ENCODE measurements at places on chromosomes 5 and 9.

GRCh38 chr5:102090770-102091169, 205.3 kb downstream of the SLCO4C1 start:
- H3K27me3 ChIP-seq = no peaks in the 10 kb centered on the region
- no peaks in the 10 kb centered on the region for H3K4me1 ChIP-seq
- H3K27ac ChIP-seq = no peak overlapping the region
- no peak overlapping the region for H3K4me3 ChIP-seq

DNA sequence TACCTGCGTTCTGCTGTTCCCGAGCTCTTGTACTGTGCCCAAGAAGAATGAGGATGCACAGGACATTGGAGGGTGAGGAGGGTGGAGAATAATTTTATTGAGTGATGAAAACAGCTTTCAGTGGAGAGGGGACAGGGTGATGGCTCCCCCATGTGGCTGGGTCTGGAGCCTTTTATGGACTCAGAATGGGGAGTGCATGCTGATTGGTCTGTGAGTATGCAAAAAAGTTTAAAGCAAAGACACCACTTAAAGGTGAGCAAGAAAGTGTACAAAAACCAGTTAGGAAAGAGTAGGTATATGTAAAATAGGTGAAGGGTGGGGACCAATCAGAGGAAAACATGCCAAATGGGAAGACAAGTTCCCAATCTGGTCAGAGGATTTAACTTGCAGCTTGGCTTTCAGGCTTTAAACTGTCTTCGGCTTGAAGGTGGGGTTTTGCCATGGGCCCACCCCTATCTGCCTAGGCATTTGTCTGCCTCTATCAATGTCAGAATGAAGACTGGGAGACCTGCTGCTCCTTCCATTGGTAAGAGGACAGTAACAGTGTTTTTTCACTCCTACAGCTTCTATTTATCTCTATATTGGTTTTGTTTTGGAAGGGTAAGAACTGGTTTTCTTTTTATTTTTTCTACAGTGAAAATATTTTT, 118.0 kb upstream of the RAI14 start:
- no peaks in the 10 kb centered on the region for H3K27me3 ChIP-seq
- H3K27ac ChIP-seq = no peak overlapping the region
- H3K4me3 ChIP-seq = no peak overlapping the region
- no peak for DNase-seq

- no peak overlapping the region for H3K27ac ChIP-seq
- H3K4me3 ChIP-seq = no peak overlapping the region
- no peaks in the 10 kb centered on the region for H3K27me3 ChIP-seq
- H3K36me3 ChIP-seq = no peaks in the 10 kb centered on the region
Measured at GRCh38 chr5:44783634-44784315, 25.0 kb upstream of the MRPS30 start.

GRCh38 chr5:65803699-65804391, 81.8 kb downstream of the NLN start:
- no peak for DNase-seq
- H3K36me3 ChIP-seq = peaks cover 9% of the 10 kb centered on the region
- no peak overlapping the region for H3K27ac ChIP-seq
- no peaks in the 10 kb centered on the region for H3K27me3 ChIP-seq
- H3K4me3 ChIP-seq = no peak overlapping the region

- H3K27me3 ChIP-seq = no peaks in the 10 kb centered on the region
- peaks cover 4% of the 10 kb centered on the region for H3K36me3 ChIP-seq
- peak overlapping the region; percentile 91 for H3K4me3 ChIP-seq
- no peaks in the 10 kb centered on the region for H3K4me1 ChIP-seq
- H3K27ac ChIP-seq = peak overlapping the region; percentile 98
Measured at GRCh38 chr9:83708515-83709158, 879 bp upstream of the UBQLN1 start.

- H3K27me3 ChIP-seq = no peaks in the 10 kb centered on the region
- H3K4me3 ChIP-seq = no peak overlapping the region
- no peaks in the 10 kb centered on the region for H3K4me1 ChIP-seq
- DNase-seq = no peak
Measured at GRCh38 chr5:7348168-7348854, 47.6 kb upstream of the ADCY2 start.

DNA sequence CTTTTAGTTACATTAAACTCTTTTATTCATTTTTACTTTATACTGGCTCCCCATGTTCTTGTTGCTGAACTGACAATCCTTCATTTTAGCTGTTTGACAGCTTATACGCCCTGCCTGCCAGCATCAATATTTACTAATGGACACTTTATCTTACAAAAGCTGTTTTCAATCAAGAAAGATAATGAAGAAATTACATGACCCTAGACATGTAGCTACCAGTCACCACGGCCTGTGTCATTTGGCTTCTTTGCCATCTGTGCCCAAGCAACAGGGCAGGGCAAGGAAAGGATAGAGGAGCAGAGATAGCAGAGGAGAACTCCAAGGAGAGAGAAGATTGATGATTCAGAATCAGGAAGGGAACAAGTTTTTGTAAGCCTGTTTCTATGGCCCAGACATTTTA, 647.3 kb downstream of the BRINP1 start:
- no peak overlapping the region for H3K27ac ChIP-seq
- no peaks in the 10 kb centered on the region for H3K27me3 ChIP-seq
- no peaks in the 10 kb centered on the region for H3K36me3 ChIP-seq
- no peak for DNase-seq
- no peaks in the 10 kb centered on the region for H3K4me1 ChIP-seq

DNA sequence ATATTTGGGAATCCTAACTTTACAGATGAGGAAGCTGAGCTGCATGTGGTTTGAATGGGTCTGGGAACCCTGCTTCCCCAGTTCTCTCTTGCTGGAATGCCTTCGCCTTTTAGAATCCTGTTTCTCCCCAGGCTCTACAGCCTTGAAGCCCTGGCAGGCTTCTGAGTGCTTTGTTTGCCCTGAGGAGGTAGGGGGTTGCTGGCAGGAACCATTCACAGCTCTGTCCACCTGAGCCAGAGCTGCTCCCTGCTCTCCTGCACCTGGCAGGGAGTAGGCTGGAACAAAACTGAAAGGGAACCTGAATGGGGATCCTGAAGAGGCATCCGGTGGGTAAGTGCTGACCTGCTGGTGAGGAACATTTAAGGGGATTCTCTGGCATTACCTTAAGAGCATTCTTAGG, 33.0 kb downstream of the KIF4B start:
- H3K27ac ChIP-seq = no peak overlapping the region
- no peaks in the 10 kb centered on the region for H3K27me3 ChIP-seq
- H3K4me1 ChIP-seq = no peaks in the 10 kb centered on the region
- DNase-seq = no peak

DNA sequence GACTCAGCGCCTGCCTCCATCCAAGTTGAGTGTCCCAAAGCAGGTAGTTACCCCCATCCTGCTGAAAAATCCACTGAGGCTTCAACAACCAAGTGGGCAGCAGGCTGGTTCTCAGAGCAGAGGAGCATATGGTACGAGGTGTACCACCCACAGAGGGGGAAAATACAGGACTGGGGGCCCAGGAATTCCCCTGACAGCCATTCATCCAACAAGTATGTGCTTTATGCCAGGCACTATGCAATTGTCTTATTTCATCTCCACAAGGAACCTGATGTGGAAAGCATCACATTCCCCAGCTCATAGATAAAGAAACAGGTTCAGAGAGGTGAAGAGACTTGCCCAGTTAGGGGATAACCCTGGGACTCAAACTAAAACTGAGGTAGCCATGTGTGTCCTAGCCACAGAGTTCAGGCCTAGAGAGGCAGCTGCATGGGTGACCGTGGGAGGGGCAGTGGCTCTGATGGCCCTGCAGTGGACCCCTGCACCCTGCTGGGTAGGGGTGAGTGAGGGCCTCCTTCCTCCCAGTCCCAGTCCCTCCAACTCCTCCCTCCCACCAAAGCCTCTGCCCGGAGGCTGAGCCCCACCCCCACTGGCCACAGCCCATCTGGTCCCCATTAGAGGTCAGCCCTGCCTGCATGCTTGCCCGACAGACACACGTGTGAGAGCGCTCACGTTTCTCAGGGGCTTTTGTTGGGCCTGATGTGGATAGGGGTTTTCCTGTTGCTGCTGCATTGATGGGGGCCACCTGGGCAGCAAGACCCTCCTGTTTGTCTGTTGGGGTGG, 11.5 kb downstream of the PDLIM4 start:
- no peaks in the 10 kb centered on the region for H3K27me3 ChIP-seq
- no peak overlapping the region for H3K4me3 ChIP-seq
- peaks cover 29% of the 10 kb centered on the region for H3K4me1 ChIP-seq
- DNase-seq = no peak
- peaks cover 40% of the 10 kb centered on the region for H3K36me3 ChIP-seq
- H3K27ac ChIP-seq = peak overlapping the region; percentile 96

DNA sequence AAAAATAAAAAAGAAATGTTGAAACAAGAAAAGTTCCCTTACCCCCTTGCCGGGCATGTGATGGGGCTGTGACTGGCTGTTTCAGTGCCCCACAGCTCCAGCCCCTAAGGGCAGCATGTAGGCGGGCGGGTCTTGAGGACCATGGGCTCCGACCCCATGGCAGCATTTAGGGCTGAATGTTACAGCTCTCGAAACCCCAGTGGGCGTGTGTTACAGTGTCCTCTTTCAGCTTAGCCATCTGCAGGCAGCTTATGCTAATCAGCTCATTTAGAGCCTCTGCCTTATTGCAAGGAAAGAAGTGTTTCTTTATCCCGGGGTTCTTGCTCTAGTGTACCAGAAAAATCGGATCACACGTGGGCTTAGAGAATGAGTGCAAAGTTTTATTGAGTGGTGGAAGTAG, 497.4 kb upstream of the CYLC2 start:
- H3K4me1 ChIP-seq = no peaks in the 10 kb centered on the region
- H3K27ac ChIP-seq = no peak overlapping the region
- no peak for DNase-seq
- H3K4me3 ChIP-seq = no peak overlapping the region
- no peaks in the 10 kb centered on the region for H3K36me3 ChIP-seq
- no peaks in the 10 kb centered on the region for H3K27me3 ChIP-seq

DNA sequence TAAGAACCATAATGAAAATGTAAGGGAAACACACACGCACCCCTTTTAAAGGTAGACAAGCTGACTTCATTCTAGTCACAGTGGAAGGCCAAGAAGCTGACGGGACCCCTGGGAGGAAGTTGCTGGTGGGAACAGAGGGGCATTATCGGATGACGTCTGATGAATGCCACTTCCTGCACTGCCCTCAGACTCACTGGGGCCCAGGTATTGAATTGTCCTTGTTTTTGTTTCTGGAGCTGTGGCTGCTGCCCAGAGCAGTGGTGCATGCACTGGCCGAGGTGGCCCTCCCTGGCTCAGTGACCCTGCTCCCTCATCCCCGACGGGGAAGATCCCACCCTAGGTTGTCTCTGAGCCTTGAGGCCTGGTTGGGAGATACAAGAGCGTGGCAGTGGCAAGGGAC, 15.3 kb upstream of the RPL26L1 start:
- H3K27me3 ChIP-seq = no peaks in the 10 kb centered on the region
- H3K4me1 ChIP-seq = peaks cover 5% of the 10 kb centered on the region
- peak; percentile 16 for DNase-seq
- H3K36me3 ChIP-seq = peaks cover 79% of the 10 kb centered on the region
- no peak overlapping the region for H3K4me3 ChIP-seq
- no peak overlapping the region for H3K27ac ChIP-seq

- no peak overlapping the region for H3K4me3 ChIP-seq
- no peaks in the 10 kb centered on the region for H3K27me3 ChIP-seq
- no peak overlapping the region for H3K27ac ChIP-seq
Measured at GRCh38 chr9:77909306-77909705, 122.3 kb downstream of the GNAQ start.

DNA sequence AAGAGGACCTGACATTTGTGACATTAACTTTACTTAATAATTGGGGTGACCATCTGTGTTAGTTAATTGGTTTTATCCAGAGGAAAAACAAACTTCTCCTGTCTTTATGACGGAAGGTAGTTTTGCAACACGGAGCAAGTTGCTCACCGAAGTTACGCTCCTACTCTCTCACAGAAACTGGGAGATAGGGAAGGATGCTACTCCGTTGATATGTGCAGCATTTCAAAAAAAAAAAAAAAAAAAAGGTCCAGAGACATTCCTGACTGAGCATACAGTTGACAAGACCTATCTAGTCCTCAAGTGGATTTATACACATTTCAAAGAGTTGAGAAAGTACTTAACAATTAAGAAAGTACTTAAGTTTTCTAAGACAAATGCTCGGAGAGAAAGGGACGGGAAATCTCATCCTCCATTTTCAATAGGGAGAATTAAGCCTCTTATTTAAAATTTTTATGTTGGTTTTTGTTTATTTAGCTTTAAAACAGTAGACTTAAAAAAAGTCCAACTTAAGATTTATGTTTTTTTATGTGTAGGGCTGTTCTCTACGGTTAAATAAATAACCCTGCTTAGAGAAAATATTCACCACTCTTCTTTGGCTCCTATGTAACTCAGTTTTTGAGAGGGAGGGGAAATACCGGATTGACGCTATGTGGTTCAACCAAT, 455 bp upstream of the FER start:
- H3K4me1 ChIP-seq = peaks cover 35% of the 10 kb centered on the region
- peak overlapping the region; percentile 97 for H3K27ac ChIP-seq
- peak overlapping the region; percentile 86 for H3K4me3 ChIP-seq
- no peaks in the 10 kb centered on the region for H3K36me3 ChIP-seq
- DNase-seq = no peak

- no peak overlapping the region for H3K4me3 ChIP-seq
- no peaks in the 10 kb centered on the region for H3K4me1 ChIP-seq
- H3K36me3 ChIP-seq = no peaks in the 10 kb centered on the region
- DNase-seq = peak; percentile 56
- no peaks in the 10 kb centered on the region for H3K27me3 ChIP-seq
- no peak overlapping the region for H3K27ac ChIP-seq
Measured at GRCh38 chr9:92894711-92895362, 17.0 kb upstream of the ZNF484 start.

- no peaks in the 10 kb centered on the region for H3K36me3 ChIP-seq
- no peaks in the 10 kb centered on the region for H3K4me1 ChIP-seq
- DNase-seq = no peak
- H3K4me3 ChIP-seq = no peak overlapping the region
- no peak overlapping the region for H3K27ac ChIP-seq
Measured at GRCh38 chr5:132781029-132781428, 4.0 kb upstream of the SEPTIN8 start.

- H3K4me1 ChIP-seq = no peaks in the 10 kb centered on the region
- no peaks in the 10 kb centered on the region for H3K27me3 ChIP-seq
- no peaks in the 10 kb centered on the region for H3K36me3 ChIP-seq
- no peak overlapping the region for H3K27ac ChIP-seq
- no peak for DNase-seq
- no peak overlapping the region for H3K4me3 ChIP-seq
Measured at GRCh38 chr5:33688066-33688465, 203.7 kb downstream of the ADAMTS12 start.

DNA sequence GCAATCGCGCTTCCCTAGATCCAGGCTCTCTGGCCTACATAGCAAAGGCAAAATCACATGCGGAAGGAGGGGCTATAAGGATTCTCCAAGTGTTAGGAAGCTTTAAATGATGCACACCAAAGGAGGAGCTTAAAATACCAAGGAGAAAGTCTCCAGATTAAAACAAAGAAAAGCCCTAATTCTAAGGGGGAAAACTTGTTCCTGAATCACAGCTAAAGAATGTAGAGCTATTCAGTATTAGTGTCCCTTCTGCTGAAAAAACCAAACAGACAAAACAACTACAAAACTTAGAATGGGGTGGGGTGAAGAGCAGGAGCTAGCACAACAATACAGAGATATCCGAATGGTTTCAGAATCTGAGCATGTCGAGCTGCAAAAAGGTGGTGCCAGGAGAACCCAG, 213.7 kb downstream of the DCP2 start:
- H3K4me3 ChIP-seq = no peak overlapping the region
- no peaks in the 10 kb centered on the region for H3K27me3 ChIP-seq
- H3K27ac ChIP-seq = no peak overlapping the region
- no peak for DNase-seq
- no peaks in the 10 kb centered on the region for H3K4me1 ChIP-seq
- H3K36me3 ChIP-seq = no peaks in the 10 kb centered on the region
